Activated T-helper 2 cell treated with anti-CD3 and anti-CD28 coated beads, Interferon-gamma antibody, Interleukin-2, Interleukin-4, amounts not matched to agents 10 μg/mL and 5 μg/mL and 100 μg/mL, durations not matched to agents 14 hours and 24 hours and 36 hours (primary cell): ENCODE measurements at places on chromosomes 2 and 18.

- no peak for DNase-seq
Observed at GRCh38 chr2:199999166-199999565, 43.8 kb downstream of the MAIP1 start.

GRCh38 chr2:121272596-121272995, 12.4 kb downstream of the TFCP2L1 start:
- no peak for DNase-seq

DNA sequence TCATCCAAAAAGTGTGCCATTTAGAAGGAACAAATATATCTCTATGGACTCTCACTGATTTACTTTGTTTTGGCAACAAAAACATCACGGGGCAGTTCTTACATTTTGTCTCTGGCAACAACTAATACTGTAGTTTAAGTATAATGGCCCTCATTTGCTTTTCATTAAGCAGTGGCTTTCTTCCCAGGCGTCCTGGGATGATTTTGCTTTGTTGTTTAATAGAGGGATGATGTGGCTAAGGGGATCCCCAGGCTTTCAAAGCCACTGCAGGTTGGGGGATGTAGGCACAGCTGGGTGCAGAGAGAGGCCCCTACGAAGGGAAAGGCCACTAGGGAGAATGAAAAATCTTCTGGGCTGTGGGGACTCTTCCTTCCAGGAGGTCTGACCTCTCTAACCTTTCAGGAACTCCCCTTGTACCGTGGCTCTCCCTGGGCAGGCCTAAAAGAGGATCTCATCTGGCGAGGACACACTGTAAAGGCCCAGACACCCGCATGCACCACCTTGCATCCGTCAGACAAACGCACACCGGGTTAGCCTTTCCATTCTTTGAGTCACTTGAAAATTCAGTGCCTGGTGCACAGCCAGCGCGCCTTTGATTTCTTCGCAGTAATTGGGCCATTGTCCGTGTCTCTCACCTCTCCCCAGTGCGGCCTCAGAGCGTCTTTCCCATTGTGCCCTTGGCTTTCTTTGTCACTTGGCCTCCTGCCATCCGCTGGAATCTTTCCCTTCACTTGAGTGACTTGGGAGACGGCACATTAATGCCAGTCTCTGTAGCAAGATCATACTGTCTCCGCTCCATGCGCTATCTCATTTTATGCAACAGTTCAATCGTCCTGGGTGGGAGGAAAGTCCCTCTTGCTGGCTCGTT, 40.3 kb upstream of the AFF3 start:
- no peak for DNase-seq

DNA sequence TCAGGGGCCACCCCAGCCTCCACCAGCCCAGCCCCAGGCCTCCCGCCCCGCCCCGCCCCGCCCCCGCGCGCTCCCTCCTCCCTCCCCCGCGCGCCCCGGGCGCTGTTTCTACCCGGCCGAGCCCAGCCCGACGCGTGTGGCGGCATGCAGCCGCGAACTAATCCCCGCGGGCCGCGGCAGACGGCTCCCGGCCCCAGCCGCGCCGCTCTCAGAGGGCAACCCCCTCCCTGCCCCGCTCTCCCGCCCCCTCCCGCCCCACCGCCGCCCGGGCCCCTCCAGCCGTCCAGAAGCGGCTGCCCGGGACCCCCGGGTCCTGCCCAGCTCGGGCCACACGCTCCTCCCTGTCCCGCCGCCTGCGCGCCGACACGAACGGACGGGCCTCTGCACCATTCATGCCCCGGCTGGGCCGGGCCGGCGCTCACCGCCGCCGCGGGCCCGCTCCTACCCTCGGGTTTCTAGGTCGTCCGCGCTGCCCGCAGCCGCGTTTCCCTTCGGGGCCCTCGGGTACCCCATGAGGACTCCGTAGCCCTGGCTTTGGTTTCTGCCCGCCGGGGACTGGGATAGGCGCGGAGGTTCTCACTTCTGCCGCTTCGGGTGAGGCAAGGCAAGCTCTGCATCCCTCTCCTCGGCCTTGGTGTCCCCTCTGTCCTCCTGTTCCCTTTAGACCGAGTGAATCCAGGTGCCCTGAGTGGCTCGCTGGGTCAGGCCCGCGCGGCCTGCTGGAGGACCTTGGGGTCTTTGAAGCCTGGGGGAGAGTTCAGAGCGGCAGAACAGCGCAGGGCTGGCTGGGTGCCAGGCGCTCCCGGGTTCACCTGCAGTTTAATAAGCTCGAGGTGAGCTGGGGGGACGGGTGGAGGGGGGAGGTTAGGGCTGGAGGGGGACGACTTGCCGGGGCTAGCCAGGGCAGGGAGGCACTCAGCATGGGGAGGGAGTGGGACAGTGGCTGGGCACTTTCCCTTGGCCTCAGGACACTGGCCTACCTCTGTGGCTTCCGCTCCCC, 3.1 kb downstream of the WNT10A start:
- DNase-seq = no peak

DNA sequence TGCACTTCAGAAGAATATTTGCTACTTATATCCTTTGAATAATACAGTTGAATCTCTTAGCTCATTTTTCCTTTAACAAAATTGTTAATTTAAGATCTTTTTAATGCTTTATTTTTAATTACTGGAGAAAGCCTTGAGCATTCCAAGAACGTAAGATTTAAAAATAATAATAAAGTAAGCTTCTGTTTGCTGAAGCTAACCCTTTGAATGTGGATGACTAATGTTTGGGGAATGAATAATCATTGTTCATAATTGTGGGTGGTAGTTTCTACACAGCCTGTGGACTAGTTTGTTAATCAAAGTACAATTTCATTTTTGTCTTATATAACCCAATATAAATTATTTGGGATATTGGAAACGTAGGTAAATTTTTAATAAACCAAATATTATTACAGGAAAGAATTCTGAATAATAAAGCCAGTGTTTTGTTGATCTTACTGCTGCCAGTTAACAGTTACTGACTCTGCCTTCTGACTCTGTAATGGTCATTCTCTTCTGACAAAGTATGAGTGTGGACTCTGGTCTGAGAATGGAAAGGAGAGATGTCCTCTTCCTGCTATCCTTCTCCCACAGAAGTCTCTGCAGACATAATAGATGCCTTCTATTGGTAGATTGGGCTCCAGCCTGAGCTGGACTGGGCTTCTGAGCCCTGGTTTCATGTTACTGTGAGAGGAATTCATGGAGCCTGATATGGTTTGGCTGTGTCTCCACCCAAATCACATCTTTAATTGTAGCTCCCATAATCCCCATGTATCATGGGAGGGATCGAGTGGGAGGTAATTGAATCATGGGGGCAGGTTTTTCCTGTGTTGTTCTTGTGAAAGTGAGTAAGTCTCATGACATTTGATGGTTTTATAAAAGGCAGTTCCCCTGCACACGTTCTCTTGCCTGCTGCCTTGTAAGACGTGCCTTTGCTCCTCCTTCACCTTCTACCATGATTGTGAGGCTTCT, 292.7 kb upstream of the SLC39A10 start:
- DNase-seq = no peak

GRCh38 chr2:149167941-149168340, 129.4 kb downstream of the LYPD6B start:
- no peak for DNase-seq

GRCh38 chr2:110153416-110153815, 37.8 kb upstream of the MALL start:
- DNase-seq = no peak

DNA sequence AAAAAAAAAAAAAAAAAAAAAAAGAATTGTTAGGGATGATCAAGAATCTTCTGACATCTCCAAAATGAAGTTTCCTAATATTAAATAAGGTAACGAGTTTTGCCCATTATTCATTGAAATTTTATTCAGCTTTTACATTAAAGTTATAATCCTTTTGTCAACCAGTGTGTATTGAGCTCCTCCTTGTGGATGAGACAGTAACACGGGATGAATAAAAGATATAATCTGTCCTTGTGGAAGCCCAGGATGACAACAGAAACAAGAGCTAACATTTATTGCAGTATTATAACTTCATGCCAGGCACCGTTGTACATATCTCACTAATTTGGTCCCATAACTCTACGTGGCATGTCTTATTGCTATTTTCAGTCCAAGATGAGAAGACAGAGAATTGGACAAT, 33.4 kb upstream of the SERPINB7 start:
- no peak for DNase-seq

GRCh38 chr18:79523206-79523735, 127.5 kb downstream of the NFATC1 start:
- DNase-seq = peak; percentile 33

GRCh38 chr2:40090044-40090443, 311.0 kb upstream of the THUMPD2 start:
- no peak for DNase-seq

DNA sequence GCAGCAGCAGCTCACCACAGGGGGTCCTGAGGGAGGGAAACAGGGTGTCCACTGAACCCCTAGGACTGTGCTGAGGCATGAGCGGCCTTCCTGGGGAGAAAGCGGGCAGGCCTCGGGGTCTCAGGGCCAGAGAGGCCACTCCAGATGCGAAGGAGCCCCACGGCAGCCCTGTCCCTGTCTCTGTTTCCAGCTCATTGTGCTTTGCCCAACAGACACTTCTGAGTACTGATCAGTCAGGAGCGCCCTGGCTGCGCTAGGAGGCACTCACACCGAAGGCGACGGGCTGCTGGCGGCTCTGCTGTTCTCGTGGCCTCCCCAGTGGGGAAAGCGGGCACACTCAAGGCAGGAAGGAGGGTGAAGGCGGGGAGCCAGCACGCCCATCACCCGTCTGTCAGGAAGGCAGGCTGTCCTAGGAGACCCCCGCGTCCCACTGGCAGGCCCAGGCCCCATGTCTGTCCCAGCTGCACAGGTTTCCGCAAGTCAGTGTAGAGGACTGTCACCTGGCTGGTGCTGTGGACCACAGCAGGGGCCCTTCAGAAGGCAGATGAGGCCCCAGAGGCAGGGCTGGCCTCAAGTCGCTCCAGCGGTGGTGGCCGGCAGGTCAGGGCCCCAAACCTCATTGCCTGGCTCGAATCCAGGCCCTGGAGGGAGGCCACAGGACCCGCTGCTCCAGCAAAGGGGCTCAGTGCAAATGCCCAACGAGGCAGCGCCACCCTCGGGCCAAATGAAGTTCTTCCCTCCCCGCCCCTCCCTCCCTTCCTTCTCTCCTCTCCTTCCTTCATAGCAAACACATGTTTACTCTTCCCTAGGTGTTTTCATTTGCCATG, 6.8 kb downstream of the ESPNL start:
- DNase-seq = no peak

DNA sequence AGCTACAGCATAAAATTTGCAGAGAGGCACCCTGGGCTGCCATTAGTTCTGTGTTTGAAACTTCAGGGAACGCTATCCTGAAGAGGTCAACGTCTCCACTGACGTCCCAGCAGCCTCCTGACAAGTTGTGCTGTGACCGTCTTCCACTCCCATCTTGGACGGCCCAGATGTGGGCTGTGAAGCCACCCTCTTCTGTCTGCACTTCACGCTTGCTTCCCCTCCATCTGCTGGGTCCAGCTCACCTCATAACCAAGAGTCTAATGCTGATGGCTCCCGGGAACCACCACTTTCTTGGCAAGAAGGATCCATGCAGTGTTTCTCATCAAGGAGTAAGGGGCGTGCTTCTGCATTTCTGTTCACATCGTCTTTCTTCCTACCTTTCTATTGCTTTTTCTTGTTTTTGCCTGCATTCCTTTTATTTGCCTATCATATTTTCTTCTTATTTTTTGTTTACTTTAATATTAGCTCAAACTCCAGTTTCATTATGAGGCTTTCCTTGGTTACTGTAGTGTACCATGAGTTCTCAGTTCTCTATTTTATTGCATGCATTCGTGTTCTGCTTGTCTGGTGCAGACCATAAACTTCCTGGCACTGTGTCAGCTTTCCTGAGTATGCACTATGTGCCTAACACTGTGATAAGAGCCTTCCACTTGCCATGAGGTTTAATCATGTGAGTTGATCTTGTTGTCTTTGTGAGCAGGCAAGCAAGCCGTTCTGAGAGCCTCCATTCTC, 631.8 kb upstream of the RAB6C start:
- no peak for DNase-seq

DNA sequence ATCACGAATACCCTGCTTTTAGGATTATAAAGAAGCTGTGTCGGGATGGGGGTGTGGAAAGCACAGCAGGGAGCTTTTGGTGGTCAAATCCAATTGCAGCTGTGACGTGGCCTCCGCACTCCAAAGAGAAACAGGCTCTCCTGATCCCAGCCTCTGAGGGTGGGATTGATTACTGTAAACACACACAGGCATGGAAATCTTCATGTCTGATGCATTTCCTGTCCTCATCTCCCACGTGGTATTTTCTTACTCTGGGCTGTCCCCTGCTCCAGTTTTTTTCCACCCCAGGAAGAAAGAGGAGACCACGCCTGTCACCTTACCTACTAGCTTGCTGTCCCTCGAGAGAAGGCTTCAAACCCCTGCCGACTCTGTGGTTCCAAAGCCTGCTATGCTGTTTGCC, 22.7 kb downstream of the RNF152 start:
- no peak for DNase-seq

GRCh38 chr2:109436610-109437225, 177.0 kb downstream of the SEPTIN10 start:
- DNase-seq = no peak

DNA sequence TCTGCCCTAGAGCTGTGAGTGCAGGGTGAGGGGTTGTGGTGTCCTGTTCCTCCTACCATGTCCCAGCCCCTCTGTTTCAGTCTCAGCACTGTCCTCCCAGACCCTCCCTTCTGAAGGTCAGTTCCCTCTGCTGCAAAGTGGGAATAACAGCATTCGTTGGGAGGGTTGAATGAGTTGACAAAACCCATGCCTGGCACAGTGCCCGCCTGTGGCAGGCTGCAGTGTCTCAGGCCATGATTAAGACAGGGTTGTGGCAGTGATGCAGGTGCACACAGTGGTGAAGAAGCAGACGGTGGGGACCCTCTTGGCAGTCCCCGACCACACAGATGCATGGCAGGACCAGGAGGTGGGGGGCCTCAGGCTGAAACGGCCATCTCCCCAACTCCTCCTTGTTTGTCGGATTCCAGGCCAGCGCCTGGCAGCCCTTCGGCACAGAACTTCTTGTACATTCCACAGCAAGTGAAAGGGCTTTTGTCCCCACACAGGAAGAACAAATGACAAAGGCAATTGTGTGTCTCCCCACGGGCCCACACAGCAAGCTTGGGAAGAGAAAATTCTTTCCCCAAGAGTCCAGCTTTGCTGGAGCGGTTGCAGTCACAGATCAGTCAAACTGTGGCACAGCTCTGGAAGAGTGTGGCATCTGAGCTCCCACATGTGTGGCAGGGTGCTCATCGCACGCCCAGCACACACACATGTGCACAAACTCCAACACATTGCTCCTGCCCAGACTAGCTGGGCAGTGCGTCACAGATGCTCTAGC, 92.0 kb upstream of the MSH2 start:
- no peak for DNase-seq

DNA sequence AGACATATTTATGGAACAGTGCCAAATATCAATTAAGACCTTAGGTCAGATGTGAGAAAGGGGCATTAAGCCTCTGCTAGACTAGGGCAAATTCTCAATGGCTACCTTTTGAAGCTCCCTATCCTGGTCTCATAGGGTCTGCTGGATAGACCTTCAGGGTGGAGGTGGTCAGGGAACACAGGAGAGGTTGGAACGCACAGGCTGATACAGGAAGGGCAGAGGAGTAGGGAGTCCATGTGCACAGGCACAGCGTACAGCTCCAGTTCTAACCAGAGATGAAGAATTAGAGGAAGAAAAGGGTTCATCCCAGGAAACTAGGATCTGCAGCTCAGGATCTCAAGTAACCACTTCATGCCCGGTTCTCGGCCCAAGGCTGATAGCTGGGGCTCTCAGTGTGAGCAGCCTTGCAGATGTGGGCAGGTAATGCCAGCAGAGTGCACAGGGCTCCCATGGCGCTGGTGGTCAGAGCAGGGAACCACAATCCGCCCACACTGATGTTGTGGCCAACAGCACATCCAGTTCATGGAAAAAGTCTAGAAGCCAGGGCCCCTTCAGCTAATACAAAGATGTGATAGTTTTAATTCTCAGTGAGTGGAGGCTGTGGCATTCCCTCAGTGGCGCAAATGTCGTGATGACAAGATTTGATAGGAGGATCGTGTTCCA, 3.4 kb upstream of the EVA1A start:
- no peak for DNase-seq
